ENCODE measurements at places on chromosomes 4 and X.

DNA sequence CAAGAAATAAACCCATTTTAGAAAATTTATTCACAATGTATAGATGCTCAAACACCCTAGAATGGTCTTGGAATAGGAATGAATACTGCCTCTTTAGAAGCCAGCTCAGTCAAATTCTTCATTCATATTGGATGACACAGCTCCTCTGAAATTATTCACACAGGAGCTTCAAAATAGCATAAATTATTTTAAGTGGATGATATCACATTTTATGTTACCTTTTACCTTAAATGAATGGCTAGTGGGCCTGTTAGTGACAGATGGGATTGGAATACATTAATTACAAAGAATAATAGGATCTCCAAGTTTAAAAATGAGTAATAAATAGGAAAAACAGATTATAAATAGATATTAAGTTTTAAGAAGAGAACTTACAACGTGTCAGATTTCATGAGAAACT lies 184.4 kb downstream of the GABRB1 start:
- no peak for DNase-seq

- DNase-seq: no peak
Measured at GRCh38 chr4:86757468-86757867, 91.7 kb downstream of the SLC10A6 start.

DNA sequence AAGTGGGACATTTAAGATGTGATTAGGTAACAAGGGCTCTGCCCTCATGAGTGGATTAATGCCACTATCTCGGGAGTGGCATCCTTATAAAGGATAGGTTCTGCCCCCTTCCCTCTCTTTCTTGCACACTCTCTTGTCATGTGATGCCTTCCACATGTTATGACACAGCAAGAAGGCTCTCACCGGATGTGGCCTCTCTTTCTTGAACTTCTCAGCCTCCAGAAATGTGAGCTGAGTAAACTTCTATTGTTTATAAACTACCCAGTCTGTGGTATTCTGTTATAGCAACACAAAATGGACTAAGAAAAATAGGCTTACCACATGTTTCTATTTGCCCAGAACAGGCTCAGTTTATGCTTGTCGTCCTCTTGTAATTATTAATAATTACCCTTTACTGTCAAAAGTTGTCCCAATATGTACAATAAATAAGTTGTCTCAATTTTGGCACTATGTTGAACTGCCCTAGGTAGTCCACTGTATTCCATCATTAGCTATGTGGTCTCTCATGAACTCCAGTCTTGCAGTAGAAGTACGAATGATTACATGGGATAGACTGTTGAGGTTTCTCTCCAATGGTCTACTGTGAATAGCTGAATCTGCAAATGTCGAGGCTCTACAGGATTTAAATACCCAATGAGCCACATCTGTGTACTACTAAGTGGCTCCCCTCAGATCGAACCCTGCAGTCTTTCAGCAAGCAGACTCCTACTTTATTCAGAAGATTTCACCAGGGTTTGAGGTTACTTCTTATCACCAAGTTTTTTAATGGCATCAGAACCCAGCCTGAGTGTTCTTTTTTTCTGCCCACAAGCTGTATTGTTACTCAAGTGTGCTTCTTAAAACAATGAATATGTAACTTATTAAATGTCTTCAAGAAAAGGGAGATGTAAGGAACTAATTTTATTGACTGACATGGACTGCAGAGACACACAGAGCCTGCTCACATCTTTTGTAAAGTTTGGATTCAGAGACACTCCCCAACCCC lies 102.0 kb upstream of the LEF1 start:
- DNase-seq: no peak

DNA sequence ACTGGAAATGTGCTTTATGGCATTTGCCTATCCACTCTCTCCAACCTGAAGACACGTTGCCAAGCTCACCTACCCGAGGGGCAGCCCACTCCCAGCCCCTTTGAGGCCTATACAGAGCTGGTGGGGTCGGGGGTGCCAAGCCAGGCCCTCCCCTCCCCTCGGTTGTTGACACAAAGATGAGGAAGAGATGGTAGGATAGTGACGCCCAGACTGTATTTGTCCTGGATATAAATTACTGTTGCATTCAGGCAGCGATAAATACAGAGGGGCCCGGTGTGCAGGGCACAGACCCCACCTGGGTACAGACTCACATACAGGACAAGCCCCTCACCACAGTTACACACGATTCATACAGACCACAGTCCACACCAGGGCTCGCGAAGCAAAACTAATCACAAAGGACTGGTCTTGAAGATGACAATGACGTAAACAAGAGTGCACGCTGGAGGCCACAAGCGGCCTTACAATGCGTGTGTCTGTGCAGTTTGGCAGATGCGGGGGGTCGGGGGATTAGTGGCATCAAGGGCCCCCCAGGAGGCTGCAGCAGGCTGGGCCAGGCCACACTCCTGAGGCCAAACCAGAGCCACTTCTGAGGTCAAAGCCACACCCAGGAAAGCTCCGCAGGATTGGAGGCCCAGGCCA lies 14.6 kb downstream of the DGKQ start:
- no peak for DNase-seq

- no peak for DNase-seq
Measured at GRCh38 chrX:129773649-129774458, 5.9 kb upstream of the SASH3 start.

DNA sequence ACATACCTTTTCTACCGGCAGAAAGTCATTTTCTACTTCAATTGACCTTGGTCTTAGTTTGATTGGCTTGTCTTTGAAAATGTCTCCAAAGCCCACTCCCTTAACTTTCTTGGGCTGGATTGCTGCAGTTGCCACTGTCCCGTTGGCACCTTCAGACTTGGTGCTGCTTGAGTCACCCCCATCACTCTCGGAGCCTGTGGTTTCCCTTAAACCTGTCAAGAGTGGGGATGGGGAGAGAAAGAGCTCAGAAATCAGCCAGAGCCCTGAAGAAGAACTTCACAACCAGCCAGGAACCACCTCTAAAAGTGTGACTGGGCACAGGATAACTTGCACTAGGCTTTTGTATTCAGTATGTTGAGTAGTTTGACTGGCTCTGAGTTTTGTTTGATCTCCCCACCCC lies 168.5 kb upstream of the MAP3K15 start:
- DNase-seq: peak; percentile 18

DNA sequence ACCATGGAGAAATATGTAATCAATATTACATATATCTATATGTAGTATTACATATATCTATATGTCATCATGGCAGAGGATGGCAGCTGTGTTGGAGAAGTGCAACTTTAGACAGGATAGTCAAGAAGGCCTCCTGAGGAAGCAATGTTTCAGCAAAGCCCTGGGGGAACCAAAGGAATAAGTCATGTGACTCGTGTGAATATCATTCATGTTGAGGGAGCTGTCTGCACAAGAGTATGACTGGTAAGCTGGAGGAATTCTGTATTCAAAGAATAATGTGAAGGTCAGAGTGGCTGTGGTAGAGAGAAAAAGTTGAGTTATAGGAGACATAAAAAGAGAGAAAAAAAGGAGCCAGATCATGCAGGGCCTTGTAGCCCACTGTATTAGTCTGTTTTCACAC lies 92.9 kb upstream of the EDNRA start:
- no peak for DNase-seq

Data from activated T-cell treated with anti-CD3 and anti-CD28 coated beads, Interleukin-2, amount 50 U/mL, for 4 hours (primary cell).